ENCODE measurements at places on chromosomes 4 and X.

- DNase-seq = no peak
Measured at GRCh38 chr4:12791536-12791935, 692.6 kb downstream of the RAB28 start.

DNA sequence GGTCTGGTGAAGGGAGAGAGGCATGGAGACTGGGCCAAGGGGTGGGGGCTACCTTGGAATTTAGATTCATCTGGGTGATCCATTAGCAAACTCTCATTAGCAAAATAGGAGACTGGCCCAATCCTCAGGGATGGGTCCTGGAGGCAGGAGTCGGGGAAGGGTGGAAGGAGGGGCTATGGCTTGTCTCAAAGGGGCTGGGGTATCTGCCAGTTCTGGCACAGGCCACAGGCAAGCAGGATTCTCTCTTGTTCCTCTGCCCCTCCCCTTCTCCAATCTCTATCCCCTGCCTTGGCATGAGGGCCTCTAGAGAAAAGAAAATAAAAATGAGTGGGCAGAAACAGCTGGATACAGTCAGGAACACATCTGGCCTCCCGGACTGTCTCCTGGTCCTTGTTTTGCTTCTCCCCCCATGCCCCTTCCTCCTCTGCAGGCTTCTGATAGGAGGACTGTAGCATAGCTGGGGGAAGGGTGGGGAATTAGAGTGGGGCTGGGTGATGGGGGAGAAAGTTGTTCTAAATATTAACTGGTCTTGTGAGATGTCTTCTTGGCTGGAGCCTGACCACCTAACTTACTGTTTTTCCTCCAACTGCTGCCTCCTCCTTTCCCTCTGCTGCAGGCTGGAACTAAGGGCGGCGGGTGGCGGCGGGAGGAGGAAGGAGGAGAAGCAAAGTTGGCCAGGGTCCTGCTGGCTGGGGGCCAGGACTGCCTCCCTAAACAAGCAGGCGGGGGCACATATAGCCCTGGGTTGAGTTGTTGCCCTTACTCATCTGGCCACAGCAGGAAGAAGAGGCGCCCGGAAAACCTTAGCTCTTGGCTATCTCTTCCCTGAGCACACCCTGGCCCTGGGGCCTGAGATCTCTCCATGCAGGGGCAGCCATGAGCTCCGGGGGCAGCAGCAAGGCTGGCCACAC is 53.3 kb upstream of the LAS1L start:
- DNase-seq = no peak

DNA sequence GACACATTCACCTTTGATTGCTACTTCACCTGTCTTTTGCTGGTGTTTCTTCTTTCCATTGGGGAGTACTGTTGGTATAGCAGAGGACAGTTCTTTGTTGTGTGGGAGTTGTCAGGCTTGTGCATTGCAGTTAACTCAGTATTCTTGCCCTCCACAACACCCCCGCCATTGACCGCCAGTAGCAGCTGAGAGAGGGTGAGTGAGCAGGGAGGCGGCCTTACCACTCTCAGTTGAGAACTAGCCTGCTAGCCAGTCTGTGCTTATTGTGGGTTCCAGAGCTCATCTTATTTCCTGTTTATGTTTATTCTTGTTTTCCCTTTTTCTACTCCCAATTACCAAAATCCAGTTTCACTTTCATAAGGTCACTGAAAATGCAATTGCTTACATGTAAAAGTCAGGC is 52.2 kb downstream of the STIM2 start:
- no peak for DNase-seq

DNA sequence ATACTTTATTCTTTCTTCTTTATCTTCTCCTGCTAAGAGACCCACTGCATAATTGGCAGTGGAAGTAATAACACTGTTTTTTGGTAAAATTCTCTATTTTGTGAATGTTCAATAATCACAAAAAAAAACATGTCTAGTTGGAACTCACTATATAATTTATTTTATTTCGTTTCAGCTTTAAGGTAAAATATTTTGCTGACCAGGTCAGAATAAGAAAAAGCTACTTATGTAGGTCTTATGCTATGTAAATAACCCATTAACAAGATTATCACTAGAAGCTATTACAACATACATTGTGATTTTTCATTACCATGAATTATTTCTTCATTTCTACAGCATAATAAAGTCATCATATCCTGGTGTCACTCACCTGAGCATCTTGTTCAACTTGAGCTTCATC is 19.3 kb downstream of the ANXA5 start:
- DNase-seq = no peak

DNA sequence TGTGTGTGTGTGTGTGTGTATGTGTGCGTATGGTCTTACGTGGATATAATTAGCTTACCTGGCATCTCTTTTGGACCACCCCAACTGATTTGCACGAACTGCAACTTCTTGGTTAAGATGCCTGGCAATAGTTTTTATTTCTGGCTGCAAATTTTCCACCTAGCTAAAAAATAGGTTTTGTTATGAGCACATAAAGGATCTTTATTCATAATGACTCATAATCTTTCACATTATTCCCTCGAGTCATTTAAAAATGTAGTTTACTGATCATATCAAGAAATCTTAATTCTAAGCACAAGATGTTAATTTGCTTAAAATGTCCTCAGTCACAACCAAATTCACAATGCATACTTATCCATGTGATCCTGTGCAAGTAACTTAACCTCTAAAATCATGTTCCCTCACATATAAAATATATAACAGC is 1.5 kb downstream of the COX18 start:
- DNase-seq = no peak

DNA sequence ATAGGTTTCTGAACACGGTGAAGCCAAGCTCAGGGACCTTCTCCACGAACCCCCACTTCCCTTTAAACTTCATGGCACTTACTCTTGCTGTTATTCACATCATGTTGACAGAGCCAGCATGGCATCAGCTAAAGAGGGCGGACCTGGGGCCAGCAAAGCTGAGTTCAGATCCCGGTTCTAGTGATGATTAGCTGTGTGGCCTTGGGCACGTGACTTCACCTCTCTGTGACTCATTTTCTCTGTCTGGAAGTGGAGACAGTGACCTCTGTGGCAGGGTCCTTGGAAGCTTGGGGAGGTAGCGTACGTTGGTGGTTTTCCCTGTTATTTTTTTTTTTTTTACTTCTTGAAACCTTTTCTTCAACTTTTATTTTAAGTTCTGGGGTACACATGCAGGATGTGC is 13.4 kb downstream of the EVC start:
- DNase-seq = no peak

DNA sequence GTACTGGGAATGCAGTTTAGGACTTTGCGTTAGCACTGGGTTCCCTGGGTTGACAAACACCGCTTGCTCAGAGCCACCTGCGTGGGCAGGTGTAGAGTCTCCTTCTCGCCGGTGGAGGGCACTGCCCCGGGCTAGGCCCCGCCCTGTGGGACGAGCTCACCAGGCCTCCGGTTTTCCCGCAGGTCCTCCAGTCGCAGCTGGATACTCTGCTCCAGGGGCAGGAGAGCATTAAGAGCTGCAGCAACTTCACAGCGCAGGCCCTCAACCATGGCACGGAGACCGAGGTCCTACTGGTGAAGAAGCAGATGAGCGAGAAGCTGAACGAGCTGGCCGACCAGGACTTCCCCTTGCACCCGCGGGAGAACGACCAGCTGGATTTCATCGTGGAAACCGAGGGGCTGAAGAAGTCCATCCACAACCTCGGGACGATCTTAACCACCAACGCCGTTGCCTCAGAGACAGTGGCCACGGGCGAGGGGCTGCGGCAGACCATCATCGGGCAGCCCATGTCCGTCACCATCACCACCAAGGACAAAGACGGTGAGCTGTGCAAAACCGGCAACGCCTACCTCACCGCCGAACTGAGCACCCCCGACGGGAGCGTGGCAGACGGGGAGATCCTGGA is 49.2 kb upstream of the MND1 start:
- DNase-seq = no peak

GRCh38 chrX:323721-324628 is 5.4 kb upstream of the GTPBP6 start:
- DNase-seq = no peak

- no peak for DNase-seq
Measured at GRCh38 chrX:109533631-109534030, 3.0 kb upstream of the NXT2 start.

GRCh38 chrX:150050387-150050786 is 112.1 kb upstream of the EOLA2 start:
- no peak for DNase-seq

DNA sequence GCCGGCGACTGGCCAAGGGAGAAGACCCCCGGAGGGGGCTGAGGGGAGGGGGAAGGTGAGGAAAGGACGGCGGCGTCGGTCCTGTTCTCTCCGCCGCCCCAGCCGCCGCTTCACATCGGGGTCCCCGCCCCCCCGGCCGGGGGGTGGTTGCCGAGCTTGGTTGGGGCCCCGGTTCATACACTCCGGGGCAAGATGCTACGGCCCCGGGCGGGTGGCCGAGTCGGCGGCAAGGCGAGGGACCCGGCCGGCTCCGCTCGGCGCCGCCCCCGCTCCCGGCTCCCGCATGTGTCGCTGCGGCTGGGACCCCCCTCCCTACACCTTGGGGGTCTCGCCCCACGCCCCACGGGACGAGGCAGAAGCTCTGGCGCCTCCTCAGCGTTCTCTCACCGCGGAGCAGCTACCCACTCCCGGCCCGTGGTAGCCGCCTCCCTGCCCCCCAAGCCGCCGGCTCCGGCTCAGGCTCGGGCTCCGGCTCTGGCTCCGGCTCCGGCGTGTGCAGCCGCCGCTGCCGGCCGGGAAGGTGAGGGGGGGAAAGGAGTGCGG is 461 bp downstream of the FBXW7 start:
- no peak for DNase-seq

- no peak for DNase-seq
Measured at GRCh38 chr4:173153445-173153844, 15.2 kb upstream of the GALNT7 start.

DNA sequence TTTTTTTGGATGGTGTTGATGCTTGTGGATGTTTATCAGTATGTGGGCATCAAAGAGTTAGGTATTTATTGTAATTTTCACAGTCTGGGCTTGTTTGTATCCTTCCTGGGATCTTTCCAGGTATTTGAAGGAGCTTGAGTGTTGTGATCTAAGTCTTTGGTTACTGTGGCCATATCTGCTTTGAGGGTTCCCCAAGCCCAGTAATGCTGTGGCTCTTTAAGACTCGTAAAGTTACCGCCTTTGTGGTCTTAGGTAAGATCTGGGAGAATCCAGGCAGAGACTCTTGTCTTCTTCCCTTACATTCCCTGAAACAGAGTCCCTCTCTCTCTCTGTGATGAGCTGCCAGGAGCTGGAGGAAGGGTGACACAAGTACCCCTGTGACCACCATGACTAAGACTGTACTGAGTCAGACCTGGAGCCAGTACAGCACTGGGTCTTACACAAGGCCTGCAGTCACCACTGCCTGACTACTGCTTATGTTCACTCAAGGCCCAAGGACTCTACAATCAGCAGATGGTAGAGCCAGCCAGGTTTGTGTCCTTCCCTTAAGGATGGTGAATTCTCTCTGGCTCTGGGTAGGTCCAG is 62.2 kb downstream of the FMR1NB start:
- no peak for DNase-seq

DNA sequence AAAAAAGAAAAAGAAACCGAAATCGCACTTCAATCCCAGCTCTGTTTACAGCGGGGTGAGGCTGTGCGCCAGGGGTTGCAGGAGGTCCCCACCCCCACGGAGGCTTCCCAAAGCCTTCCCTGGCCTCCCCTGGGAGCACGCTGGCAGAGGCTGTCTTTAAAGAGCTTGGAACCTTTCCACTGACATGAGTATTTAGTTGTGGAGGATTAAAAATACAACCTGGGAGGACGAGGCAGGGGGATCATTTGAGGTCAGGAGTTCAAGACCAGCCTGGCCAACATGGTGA is 69.1 kb downstream of the PPP2R2C start:
- DNase-seq = no peak

GRCh38 chr4:127256500-127256899 is 376.3 kb upstream of the INTU start:
- DNase-seq = no peak

DNA sequence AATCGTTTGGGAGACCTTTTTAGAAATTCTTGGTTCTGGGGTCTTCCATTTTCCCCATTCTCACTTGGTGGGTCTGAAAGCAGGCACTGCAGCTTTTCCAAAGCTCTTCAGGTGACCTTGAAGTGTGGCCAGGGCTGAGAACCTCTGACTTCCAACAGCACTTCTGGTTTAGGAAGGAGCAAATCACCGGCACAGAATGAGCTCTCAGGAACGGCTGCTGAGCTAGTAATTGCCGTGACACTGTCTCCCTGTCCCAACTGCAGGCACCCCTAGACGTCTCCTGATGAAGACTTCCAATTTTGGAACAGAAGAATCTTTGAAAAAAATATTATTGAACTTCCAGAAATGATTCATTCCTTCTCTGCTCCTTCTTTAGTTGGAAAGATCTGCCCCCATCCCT is 31.3 kb downstream of the CD38 start:
- DNase-seq = no peak

DNA sequence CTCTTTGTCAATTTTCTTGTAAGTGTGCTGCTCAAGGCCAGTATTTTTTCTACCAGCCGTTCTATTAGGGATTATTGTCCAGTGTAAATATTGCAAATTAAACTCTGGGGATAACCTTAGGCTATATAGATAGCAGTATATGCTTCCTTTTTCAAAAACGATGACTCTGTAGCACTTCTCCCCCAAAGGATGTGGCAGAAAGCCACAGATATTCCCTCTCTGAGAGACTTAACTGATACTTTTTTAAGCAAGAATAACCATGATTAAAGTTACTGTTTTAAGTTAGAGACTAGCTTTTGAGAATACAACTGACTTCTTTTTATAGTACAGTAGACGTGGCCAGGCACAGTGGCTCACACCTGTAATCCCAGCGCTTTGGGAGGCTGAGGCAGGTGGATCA is 130.0 kb downstream of the FHIP1A start:
- no peak for DNase-seq

DNA sequence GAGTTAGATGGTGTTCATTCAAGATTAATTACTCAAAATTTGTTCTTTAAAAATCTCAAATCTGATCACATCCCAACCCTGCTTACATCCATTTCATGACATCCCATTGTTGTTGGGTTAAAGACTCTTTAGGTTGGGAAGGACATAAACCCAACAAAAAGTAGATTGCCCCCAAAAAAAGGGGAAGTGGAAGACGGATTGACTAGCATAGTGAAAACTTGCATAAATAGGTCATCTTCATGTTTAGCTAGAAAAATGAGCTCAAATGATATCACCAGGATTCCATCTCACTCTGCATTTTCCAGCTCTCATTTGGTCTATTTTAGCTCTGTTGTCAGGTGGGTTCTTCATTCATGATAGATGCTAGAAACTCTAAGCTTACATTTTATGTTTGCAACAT is 18.5 kb upstream of the TET2 start:
- no peak for DNase-seq

GRCh38 chr4:86606809-86607208 is 12.7 kb downstream of the PTPN13 start:
- DNase-seq = no peak

DNA sequence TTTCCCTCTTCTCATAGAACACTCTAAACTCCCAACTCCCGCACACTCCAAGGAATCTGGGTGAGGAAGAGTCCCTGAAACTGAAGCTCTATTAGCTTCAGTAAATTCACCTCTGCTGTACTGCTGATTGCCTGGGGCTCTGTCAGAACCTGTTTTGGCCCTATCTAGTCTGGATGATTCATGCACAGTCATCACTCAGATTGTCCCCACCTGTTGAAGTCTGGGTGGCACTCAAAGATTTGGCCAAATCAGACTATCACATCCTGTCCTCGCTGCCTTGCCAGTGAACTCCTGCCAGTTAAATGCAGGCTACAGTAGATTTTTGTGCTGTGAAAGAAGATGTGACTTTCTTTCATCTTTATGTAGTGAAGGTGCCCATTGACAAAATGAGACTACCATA is 63.5 kb upstream of the EMCN start:
- DNase-seq = no peak

- DNase-seq = no peak
Measured at GRCh38 chr4:122602277-122603142, 18.4 kb downstream of the IL21 start.

- no peak for DNase-seq
Measured at GRCh38 chrX:19750783-19751467, 136.5 kb downstream of the SH3KBP1 start.
